ENCODE measurements at places on chromosomes 16 and 17.

DNA sequence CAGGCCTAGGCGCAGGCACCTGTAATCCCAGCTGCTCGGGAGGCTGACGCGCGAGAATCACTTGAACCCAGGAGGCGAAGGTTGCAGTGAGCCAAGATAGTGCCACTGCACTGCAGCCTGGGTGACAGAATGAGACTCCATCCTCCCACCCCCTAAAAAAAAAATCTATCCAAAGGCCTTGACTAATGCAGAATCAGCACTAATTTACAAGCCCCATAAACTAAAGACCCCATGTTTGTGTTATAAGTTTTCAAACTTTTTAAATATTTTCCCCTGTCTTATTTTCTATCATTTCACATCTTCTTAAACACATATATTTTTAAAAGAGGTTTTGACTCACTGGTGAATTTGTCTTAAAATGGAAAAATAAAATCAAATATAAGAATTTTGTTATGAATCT, 713.1 kb downstream of the WWOX start:
- DNase-seq: no peak

DNA sequence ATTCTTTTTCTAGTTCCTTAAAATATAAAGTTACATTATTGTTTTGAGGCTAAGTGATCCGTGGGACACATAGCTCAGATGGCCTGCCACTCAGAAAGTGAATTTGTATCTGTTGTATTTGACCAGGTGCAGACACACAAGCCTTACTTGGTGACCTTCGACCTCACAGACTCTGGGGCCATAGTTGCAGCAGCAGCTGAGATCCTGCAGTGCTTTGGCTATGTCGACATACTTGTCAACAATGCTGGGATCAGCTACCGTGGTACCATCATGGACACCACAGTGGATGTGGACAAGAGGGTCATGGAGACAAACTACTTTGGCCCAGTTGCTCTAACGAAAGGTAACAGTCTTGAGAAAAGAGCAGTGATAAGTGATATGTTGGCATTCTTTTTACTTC, 30.5 kb downstream of the TMEM11 start:
- no peak for DNase-seq

GRCh38 chr16:55481023-55481422, 2.0 kb downstream of the MMP2 start:
- DNase-seq: no peak

- no peak for DNase-seq
Observed at GRCh38 chr16:31029272-31029671, 4.1 kb upstream of the STX4 start.

- no peak for DNase-seq
Observed at GRCh38 chr17:12619459-12620199, 46.1 kb upstream of the MYOCD start.

DNA sequence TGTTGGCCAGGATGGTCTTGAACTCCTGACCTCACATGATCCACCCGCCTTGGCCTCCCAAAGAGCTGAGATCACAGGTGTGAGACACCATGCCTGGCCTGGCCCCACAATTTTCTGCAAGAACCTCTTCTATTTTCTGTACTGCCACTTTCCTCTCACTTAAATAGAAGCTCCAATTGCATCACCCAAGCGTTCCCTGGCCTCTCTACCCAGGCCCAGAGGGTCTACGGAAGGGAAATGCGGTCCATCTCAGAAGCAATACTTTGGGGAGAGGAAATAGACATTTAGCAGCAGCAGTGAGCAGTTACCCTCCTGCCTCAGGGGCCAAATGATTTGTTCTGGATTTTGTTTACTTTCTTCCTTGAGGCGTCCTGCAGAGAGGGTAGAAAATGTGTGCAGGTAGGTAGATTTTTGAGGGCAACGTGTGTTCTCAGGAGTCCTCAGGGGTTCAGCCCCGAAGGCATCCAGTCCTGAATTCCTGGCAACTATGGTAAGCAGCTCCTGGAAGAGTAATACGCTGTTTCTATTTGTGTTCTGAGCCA, 11.0 kb downstream of the SLC6A4 start:
- DNase-seq: no peak

DNA sequence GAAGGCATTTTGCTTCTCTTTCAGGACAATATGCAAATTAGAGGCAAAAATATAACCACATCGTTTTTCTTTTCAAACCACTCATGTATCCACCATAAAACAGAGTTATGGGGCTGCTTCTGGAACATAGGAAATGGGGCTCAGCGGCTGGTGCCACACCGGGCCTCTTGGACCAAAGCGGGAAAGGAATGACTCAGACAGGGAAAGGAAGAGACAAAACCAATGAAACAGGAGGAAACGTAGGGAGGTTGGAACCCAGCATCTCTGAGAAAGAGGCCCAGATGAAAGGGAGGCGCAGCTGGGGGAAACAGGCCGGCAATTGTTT, 28.5 kb downstream of the CUEDC1 start:
- no peak for DNase-seq

- DNase-seq: no peak
Observed at GRCh38 chr17:2375406-2375805, 25.5 kb downstream of the MNT start.

DNA sequence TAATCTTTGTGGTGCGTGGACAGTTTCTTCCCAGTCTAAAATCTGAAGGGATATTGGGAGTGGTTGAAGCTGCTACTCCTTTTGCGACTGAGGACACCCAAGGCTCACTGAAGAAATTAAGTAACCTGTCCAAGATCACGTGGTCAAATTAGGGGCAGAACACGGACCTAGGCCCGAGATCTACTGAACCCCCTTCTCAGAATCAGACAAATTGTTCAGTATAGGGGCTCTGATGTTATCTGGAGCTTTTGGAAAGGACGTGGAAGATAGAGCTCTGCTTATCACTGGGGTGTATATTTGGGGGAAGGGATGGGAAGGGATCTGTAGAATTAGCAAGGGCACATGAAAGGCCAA, 857 bp downstream of the TANGO6 start:
- DNase-seq: no peak

DNA sequence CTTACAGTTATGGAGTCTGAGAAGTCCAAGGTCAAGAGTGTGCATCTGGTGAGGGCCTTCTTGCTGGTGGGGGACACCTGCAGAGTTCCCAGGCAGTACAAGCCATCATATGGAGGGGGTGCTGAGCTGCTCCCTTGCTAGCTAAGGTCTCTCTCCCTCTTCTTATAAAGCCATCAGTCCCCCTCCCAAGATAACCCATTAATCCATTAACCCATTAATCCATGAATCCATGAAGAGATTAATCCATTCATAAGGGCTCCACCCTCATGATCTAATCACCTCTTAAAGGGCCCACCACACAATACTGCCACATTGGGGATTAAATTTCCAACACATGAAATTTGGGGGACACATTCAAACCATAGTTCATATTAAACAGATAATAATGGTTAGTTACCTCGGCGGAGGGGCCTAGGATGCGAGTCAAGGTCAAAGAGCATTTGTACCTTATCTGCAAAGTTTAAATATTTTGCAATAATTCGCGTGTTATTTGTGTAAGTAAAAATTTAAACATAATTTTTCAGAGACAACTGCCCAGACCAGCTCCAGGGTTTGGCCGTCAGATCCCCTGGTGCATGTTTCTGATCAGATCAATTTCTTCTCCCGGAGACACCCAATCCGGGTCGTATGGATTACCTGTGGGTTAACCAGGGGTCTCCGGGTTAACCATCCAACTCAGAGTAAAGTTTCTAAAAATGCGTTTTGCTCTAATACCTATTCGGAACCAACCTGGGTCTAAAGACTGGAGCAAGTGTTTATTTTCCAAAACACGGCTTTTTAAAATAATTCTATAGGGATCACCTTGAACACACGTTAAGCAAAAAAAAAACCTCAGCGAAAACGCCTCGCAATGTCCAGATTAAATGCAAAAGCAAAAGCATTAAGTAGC, 740 bp upstream of the POLR3E start:
- DNase-seq: no peak

GRCh38 chr16:82017911-82018568, 6.8 kb upstream of the SDR42E1 start:
- DNase-seq: no peak

DNA sequence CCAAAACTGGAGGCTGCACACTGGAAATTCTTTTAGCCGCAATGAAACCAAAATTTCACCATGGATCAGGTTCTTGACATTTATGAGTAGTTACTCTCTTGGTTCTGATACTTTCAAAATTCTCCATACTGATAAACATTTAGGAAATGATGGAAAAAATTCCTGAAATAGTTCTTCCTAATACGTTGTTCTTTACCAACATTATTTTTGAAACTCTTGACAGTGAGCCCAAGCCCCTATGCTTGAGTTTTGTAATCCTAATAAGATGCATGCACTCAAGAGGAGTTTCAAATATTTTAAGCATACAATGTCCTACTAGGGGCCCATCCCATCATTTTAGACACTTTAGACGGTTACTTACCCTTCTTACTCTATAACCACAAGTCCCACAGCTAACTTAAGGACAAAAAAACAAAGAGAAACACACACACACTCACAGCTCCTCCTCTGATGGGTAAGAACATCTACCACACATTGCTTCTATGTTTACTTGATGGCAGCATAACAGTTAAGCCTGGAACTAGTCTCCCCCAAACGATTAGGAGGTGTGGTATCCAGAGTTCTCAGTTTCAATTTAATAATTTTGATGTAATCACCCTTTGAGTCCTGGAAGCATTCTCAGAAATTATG, 3.7 kb downstream of the VEZF1 start:
- DNase-seq: no peak

GRCh38 chr17:33267851-33268548, 25.1 kb downstream of the ASIC2 start:
- no peak for DNase-seq

GRCh38 chr16:49486400-49486799, 112.8 kb downstream of the C16orf78 start:
- no peak for DNase-seq

DNA sequence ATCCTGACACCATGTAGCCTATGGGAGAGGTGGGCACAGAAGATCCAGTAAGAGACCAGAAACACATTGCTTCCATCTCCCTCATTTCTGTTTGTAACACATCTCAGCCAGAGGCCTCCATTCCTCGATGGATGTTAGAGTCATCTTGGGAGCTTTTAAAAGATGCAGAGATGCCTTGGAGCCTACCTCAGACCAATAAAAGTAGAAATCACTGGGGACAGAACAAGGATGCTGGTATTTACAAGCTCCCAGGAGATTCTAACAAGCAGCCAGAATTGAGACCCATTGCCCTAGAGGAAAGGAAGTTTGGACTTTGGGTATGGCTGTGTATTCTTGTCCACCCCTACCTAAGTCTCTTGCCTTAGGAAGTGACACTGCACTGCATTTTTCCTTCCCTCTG, 40.8 kb downstream of the HS3ST3A1 start:
- no peak for DNase-seq

- peak; percentile 12 for DNase-seq
Observed at GRCh38 chr16:54077050-54077821, 209.4 kb downstream of the IRX3 start.

GRCh38 chr17:58527306-58527705, 12.9 kb upstream of the MTMR4 start:
- DNase-seq: no peak
